ENCODE measurements at places on chromosomes 3 and 15.

GRCh38 chr3:152786977-152787681 is 47.8 kb upstream of the P2RY1 start:
- DNase-seq: no peak

- no peak for DNase-seq
Measured at GRCh38 chr3:154121701-154122551, 736 bp downstream of the ARHGEF26 start.

GRCh38 chr3:23405081-23405480 is 202.0 kb downstream of the UBE2E2 start:
- DNase-seq: no peak

DNA sequence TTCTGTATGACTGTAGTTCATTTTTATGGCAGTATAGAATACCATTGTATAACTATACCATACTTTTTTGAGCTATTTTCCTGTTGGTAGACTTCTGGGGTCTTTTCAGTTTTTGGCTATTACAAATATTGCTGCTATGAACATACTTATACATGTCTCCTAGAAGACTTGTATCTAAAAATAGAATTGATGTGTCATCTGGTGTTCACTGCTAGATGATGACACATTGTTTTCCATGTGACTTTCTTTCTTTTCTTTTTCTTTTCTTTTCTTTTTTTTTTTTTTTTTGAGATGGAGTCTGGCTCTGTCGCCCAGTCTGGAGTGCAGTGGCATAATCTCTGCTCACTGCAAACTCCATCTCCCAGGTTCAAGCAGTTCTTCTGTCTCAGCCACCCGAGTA is 69.8 kb downstream of the SH3GL3 start:
- DNase-seq: no peak

GRCh38 chr3:38083871-38084333 is 44.9 kb downstream of the DLEC1 start:
- DNase-seq: no peak

- DNase-seq: no peak
Measured at GRCh38 chr15:89129123-89129815, 41.0 kb downstream of the ABHD2 start.

DNA sequence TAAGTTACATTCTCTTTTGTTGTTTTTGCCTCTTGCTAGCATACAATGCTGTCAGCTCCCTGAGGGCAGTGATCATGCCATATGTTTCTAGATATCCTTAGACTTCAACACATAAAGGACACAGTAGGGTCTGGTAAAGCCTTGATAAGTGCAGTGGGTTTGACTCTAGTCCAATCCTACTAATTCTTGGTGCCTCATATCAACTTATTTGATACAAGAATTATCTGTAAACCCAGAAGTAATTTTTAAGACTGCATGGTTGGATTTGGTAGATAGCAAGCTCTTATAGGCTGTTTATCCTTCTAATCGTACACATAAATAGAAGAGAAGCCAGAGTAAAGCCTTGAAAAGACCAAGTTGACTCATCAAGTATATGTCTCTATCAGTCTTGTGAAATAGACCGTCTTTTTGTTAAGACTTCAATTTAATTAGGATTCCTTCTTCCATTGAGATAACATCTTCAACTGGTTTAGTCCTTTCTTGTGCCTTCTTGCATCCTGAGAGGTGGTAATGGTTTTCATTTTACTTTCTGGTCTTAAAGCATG is 265.6 kb upstream of the CDIN1 start:
- DNase-seq: no peak

DNA sequence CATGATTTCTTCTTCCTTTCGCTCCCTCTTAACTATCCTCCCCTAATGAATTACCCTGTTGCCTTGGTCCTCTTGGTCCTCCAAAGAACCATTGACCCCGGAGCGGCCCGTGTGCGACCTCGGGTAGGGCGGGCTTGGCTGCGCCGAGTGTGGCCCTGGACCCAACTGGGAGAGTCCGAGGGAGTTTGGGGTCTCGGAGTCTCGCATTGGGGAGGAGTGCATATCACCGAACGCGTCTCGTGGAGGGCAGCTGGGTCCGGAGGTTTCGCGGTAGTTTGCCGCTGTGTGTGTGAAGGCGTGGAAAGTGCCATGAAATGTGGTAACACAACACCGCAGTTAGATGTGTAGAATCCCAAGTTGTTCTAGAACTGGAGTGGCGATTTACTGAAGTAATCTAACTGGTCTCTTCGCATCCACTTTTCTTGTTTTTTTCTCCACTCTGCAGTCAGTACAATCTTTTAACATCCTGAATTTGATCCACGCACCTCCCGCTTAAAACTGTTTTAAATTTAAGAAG is 363 bp downstream of the GTF2E1 start:
- DNase-seq: no peak

DNA sequence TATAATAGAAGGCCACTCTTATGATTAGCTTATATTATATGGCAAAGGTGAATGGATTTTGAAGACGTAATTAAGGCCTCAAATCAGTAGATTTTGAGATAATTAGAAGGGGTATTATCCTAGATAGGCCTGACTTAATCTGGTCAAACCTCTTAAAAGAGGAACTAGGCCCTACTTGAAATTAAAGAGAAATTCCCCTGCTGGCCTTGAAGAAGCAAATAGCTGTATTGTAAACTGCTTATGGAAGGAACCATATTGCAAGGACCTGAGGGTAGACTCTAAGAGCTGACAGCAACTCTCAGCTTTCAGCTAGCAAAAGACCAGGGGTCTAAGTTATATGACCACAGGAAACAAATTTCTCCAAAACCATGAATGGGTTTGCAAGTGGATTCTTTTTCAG is 219.0 kb upstream of the ONECUT1 start:
- no peak for DNase-seq

DNA sequence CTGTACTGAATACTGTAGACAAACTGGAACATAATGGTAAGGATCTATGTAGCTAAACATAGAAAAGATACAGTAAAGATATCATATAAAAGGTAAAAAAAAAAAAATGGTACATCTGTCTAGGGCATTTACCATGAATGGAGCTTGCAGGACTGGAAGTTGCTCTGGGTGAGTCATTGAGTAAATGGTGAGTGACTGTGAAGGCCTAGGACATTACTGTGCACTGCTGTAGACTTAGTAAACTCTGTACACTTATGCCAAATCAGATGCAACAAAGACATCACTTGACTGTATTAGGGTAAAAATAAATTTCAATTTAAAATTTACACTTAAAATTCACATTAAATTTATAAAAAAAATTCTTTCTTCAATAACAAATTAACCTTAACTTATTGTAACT is 281.3 kb upstream of the LMCD1 start:
- DNase-seq: no peak

DNA sequence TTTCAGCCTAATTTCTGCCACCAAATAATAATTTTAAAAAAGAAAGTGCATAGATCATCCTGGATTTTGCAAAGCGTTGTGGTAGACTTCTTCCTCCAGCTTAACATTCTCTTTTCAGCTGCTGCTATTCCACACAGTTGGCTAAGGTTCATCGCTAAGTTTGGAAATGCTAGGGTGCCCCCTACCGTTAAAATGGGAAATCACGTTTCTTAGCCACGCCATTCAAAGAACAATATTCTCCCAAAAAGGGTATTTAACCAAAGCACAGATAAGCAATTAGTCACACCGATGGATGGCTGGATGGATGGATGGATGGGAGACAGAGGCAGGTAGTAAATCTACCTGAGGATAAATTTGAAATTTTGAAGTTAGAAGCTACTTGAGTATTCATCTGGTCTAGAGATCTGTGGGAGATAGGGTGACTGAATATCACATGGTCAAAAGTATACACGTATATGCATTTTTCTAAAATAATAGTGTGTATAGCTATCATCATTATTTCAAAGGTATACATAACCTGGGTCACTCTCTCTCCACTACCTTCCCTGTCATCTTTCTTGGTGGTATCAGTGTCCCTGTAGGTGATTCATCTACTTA is 67.2 kb downstream of the EFHB start:
- no peak for DNase-seq

DNA sequence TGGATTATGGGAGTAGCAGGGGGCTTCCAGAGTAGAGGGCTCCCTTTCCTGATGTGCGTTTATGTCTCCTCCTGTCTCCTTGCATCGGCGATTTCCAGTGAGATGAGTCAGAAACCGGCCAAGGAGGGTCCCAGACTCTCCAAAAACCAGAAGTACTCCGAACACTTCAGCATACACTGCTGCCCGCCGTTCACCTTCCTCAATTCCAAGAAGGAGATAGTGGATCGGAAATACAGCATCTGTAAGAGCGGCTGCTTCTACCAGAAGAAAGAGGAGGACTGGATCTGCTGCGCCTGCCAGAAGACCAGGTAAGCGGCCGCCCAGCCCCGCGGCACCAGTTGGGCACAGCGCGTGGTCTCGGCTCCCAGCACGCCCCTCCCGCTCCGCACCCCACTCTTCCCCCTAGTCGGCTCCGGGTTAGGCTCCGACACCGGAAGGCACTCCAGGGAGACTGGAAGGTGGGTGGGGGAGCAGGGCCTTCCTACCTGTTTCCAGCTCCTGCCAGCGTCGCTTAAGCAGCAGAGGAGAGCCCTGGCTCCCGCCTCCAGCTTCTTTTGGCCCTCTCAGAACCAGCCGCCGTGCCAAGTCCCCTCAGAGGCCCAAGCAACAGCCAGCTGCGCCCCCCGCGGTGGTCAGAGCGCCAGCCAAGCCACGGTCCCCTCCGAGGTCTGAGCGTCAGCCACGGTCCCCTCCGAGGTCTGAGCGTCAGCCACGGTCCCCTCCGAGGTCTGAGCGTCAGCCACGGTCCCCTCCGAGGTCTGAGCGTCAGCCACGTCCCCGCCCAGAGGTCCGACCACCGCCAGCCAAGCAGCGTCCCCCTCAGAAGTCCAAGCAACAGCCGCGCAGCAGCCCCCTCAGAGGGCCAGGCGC is 34.7 kb downstream of the MOBP start:
- no peak for DNase-seq

DNA sequence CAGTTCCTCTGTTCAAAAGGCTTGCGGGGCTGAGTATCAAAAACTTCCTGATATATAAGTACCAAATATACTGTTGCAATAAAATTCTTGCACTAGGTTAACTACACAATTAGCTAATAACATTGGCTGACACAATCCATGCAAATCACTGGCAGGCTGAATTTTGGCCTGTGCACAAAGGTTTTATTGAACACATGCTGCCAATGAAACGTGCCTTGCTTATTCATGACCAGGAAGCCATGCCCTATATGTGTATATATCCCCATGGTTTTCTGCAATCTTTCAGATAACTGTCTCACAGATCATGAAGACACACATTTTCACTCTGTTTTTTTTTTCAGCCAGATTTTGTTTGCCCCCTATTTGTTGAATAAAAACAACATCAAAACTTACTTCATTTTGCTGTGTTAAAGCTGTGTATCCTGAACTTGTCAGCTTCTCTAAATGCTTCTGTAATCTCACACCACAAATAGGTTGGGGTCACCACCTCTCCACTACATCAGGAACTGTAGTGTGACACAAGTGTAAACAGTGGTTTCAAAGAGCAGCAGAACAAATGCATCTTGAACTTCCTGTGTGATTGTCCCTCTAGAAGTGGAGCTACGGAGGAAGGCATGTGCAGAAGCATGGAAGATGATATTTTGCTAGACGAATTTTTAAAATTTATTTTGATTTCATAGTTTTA is 920.7 kb upstream of the NR2F2 start:
- no peak for DNase-seq

DNA sequence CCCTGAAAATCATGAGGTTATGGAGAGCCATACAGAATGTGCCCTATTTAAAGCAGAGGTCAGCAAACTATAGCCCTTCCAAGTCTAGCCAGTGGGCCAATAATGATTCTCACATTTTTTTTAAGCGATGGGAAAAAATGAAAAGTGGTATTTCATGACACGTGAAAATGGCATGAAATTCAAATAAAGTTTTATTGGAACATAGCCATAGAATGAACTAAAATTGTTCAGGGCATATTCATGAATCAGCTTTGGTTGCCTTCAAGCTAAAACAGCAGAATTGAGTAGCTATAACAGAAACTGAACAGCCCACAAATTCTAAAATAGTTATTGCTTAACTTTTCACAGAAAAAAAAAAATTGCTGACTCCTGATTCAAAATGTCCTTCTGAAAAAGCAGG is 104.5 kb downstream of the TFG start:
- DNase-seq: no peak

- DNase-seq: no peak
Measured at GRCh38 chr15:68045289-68046265, 8.5 kb upstream of the PIAS1 start.

- no peak for DNase-seq
Measured at GRCh38 chr3:100782906-100783305, 73.6 kb downstream of the TFG start.

- no peak for DNase-seq
Measured at GRCh38 chr3:128080323-128081080, 28.3 kb downstream of the SEC61A1 start.

GRCh38 chr3:123096731-123097130 is 29.9 kb downstream of the PDIA5 start:
- DNase-seq: no peak

- no peak for DNase-seq
Measured at GRCh38 chr3:105867712-105868430, 941 bp downstream of the CBLB start.

DNA sequence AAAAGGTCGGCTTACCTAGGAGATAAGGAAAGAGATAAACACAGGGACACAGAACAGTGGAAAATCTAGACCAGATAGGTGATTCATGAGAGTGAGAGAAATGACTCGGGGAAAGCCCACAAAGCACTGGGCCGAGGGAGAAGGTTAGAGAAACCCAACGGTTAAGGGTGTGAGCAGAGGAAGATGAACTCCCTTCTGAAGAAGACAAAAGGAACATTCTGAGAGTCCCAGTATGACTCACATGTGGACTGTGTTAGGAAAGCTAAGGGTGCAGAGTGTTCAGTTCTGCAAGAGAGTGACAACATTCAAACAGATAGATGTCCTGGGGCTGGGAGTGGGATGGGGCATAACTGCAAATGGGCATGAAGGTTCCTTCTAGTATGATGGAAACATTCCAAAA is 83.0 kb downstream of the CNTN3 start:
- no peak for DNase-seq

DNA sequence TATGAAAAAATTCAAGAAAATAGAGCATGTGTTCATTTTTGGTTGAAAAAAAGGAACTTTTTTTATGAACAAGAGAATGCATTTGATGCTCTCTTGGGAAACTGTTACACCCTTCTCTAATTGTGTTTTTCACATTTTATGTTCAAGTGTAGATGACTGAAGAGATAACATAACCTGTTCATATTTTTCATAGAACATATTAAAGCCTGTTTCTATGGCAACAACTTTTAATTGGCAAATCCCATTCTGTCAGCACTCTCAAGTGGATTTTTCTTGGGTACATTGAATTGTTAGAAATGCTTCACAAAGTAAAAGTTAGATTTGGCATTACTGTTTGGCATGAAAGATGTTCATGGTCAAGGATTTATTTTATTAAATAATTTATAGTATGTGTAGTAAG is 117.5 kb downstream of the MBNL1 start:
- no peak for DNase-seq
